ENCODE measurements at places on chromosomes 13 and 19.
A peak's percentile ranks its signal among the peaks of the same experiment; 100 is the strongest.

DNA sequence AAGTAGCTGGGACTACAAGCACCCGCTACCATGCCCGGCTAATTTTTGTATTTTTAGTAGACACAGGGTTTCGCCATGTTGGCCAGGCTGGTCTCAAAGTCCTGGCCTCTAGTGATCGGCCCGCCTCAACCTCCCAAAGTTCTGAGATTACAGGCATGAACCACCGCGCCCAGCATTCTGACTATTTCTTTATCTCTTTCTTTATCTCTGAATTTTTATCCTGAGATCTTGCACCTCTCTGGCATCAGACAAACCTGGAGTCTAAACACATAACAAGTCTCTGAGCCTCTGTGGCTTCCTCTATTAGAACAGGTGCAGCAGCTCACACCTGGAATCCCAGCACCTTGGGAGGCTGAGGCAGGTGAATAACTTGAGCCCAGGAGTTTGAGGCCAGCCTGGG is 28.5 kb downstream of the ARHGEF18 start:
- DNase-seq: no peak

- no peak for DNase-seq
Measured at GRCh38 chr19:18340990-18341868, 831 bp downstream of the PGPEP1 start.

DNA sequence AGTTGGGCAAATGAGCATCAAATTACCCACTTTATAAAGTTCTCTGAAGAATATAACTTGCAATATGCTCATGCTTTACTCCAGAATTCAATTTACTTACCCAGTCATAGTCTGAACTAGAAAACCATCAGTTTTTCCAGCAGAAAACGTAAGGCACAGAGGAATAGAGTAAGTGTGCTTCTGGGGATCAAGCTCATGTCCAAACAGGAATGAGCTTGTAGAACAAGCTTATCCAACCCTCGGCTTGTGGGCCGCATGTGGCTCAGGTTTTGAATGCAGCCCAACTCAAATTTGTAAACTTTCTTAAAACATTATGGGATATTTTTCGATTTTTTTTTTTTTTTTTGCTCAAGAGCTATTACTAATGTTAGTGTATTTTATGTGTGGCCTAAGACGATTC is 308.5 kb upstream of the KLF12 start:
- DNase-seq: no peak

DNA sequence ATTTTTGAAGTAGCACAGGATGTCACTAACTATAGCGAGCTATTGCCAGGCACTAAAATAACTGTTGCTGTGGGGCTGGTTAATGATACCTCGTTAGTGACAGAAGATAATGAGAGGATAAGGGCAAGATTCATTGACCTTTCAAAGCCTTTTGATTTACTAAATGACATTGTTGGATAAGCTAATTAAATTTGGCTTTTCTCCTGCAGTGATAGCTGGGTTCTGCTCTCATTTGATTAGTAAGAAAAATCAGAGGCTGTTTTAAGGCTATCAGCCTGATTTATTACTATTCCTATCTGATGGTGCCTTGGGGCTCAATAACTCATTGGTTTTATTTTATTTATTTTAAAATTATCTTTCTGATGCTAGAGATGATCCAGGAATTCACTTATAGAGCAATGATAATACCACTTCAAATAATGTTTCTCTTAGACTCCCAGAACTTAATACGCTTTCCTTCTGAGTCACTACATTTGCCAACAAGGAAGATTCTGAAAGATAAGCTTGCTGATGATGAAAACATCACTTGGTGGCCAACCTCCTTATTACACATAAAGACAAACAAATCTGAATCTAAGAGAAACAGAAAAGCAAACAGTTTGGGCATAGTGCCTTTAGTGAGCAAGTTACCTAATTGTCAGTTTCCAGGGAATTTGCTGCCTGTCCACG is 501.3 kb upstream of the ARGLU1 start:
- DNase-seq: no peak

DNA sequence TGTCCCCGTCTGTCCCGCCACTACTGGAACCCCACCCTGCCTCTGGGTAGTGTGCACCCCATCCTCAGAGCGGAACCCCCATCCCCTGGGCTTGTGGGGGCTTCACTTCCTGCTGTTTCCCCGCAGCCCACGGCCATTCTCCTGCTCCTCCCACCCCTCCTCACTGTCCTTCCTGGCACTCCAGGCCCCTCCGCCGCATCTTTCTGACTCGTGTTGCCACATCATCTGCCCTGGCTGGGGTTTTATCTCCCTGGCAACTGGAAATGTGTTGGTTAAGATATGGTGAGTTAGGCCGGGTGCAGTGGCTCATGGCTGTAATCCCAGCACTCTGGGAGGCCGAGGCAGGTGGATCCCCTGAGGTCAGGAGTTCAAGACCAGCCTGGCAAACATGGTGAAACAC is 37.3 kb downstream of the KDM4B start:
- no peak for DNase-seq

- DNase-seq: no peak
Measured at GRCh38 chr13:85632526-85633195, 166.6 kb downstream of the SLITRK6 start.

DNA sequence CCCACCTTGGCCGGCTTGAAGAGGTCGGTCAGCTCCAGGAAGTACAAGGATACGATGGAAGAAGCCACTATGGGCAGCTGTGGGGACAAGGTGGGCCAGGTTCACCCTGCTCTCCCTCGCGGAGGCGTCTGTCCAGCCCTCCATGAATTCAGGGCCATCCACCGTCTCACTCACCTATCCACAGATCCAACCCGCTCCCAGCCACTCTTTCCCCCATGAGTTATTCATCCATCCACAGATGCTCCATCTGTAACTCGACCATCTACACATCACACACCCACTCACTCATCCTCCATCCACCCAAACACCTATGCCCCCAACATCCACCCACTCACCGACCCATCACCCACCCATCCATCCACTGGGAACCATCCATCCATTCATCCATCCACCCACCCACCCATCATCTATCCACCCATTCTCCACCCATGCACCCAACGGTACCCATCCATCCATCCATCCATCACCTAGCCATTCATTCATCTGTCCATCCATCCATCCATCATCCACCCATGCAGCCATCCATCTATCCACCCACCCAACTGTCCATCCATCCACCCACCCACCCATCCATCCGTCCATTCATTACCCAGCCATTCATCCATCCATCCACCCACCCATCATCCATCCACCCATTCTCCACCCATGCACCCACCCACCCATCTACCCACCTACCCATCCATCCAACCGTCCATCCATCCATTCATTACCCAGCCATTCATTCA is 5.8 kb downstream of the PLPPR3 start:
- no peak for DNase-seq

GRCh38 chr13:53028637-53029203 is at the start of gene OLFM4:
Gene OLFM4 (plus strand): TSS chr13:53028813. CDS start chr13:53028837, 24 bp downstream.
- no peak for DNase-seq

DNA sequence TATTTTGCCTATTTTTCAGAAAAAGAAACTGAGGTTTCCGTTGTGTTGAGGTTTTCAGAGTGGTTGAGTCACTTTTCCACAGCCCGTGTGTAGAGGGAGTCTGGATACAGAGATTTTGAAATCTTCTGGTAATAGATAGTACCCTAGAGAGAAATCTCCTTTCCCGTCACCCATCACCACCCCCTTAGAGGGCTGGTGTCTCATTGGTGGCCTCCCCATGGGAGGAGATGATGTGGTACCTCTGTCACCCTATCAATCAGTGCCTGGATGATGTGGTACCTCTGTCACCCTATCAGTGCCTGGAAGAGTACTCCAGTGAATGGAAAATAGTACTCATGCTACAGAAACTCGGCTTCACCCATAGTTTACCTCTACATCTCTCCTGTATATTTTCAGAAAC is 42.2 kb upstream of the SERP2 start:
- no peak for DNase-seq

DNA sequence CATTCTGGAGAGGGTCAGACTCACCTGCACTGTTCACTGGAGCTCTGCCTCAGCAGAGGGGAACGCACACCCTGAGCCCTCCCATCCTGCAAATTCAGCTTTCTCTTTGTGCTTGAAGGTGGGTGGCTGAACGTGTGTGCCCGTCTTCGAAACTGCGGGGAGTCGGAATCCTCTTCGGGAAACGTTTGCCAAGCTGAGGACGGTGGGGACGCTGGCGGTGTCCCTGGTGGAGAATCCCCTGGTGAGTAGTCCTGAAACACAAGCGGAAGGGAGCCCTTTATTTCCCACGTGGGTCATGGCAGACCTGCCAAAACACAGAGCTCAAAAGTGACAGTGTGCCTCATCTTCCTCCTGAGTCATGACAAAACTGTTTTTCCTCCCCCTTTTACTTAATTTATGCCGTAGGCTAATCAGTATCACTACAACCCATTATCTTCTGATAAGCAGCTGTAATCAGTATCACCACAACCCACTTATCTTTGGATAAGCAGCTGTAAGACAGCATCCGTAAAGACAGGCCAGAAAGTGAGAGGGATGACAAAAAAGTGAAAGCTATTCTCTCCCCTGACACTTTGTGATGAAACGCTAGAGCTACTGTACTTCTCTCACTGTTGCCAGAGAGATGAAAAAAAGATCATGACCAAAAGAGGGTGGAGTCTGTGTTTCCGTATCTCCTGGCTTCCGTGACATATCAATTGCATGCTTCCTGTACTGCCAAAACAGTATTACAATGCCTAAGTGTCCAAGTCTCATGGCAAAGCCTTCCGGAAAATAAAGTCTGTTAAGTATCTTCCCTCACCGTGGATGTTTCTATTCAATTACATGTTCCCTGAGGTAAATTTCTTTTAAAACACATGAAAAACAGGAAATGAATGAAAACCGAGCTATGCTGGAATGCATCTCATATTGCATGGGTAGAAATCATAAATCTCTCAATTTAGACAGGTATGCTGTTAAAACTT is 155.5 kb downstream of the TBC1D4 start:
- DNase-seq: no peak

GRCh38 chr19:34381399-34382251 is 16.6 kb downstream of the GPI start:
- no peak for DNase-seq

- peak; percentile 94 for DNase-seq
Measured at GRCh38 chr19:46713781-46714443, 3.0 kb downstream of the PRKD2 start.

- DNase-seq: no peak
Measured at GRCh38 chr19:34577056-34577455, 95.5 kb downstream of the WTIP start.

GRCh38 chr19:50550594-50550966 is 17.7 kb downstream of the LRRC4B start:
- DNase-seq: no peak

GRCh38 chr19:39236527-39236926 is 8.3 kb downstream of the IFNL3 start:
- no peak for DNase-seq

- DNase-seq: no peak
Measured at GRCh38 chr13:25927363-25927762, 124.5 kb downstream of the SHISA2 start.

DNA sequence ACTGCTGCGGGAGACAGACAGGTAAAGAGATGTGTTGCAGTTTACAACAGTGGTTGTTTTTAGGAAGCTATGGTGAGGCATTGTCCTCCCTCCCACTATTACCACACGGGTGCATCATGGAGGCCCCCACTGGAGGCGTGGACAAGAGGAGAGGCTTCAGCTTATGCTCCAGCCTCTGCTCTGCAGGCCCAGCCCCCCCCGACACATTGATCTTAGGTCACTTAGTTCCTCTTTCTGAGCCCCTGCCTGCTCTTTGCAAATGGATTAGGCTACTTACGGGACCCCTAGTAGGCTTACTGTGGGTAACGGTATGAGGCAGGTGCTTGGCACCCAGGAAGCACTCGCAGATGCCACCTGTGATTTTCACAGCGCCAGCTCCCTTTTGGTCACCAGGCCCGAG is 123.9 kb downstream of the SLC7A1 start:
- no peak for DNase-seq

Measured in vagina (tissue), 2 donors.